Right ventricle myocardium inferior (tissue), 1 donor: ENCODE measurements at places on chromosomes 3 and 15. TPM values are rescaled to one million over a fixed set of nuclear protein-coding genes. Genes with fewer than 3 reads are reported as not detected.

GRCh38 chr3:116749388-116749787 is 39.8 kb downstream of the TUSC7 start:
- DNase-seq, result no peak

DNA sequence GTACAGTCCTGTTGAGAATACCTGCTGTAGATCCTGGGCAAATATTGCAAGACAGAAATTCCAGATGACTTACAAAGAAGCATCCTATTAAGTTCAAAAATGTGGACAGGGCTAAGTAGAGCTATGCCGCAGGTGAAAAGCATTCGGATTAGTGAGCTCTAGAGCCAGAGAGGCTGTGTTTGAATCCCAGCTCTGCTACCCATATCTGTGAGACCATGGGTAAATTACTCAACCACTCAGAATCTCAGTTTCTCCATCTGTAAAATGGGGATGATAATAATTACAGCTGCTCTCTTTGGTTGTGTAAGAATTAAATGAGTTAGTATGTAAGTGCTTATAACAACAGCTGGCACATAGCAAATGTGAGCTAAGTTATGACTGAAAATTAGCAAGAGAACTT is 3.9 kb downstream of the ADAMTS7 start:
- no peak for DNase-seq

GRCh38 chr3:34634939-34635338 is 836.5 kb downstream of the PDCD6IP start:
- no peak for DNase-seq

Gene ALS2CL
- 36.9 TPM for total RNA-seq

- DNase-seq, result no peak
Measured at GRCh38 chr3:173135059-173135458, 6.0 kb downstream of the SPATA16 start.

DNA sequence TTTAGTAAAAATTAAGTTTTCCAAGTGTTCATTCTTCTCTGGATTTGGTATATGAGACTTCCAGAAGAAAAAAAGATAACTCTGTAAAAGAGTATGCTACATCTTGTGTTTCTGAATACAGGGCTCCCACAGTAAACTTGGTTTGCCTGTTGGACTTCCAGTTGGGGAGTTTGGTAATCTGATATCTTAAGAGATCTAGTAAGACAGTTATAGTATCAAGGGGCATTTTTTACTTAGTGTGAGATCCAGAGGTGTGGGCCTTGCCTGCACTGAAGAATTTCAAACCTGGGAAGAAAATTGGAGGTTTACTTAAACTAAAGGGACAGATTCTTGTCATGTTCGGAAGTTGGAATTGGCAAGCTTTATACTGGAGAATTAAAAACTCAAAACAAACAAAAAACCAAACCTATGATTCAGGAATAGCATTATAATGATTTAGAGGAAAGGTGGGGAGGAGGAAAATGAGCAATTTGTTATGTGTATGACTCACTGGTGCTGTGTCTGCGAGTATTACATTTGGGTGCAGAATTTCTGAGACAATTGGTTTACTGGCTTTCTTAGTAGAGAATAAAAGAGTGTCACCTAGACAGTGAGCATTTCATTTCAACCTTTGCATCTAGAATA is 58.9 kb upstream of the ULK4 start:
- no peak for DNase-seq

DNA sequence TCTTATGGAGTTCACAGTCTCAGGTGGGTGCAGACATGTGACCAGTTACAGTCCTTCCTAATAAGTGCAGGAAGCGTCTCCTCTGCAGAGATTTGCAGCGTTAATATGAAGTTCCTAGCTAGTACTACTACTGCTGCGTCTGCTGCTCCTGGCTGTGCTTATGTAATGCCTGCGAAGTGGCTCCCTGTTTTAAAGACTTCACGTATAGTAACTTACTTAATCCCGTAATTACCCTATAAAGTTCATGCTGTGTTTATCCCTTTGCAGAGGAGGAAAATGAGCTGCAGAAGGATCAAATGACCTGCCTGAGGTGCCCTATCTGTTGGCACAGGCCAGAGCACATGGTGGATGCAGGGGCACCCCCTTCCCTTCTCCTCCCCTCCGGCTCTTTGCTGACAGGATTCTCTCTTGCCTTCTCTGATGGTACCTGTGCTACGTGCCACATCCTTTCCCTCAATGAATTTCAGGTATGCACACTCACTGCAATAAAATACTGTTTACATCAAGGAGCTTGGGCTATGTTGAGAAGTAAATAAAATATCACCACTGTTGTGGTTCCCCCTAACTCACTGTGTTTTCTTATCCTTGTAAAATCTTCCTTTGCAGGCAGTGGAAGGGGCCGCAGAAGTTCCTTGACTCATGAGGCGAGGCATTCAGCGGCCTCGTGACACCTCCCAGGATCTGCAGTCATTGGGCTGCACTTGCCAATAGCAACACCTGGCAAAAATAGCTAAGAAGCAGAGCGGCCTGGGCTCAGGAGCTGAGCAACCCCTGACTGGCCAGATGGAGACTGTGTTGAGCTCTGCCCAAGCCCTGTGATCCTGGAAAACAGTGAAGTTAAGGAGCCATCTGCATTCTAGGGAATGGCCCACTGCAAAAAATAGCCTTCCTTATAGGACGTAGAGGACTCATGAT is 188.9 kb upstream of the ATP10A start:
- no peak for DNase-seq

- no peak for DNase-seq
Measured at GRCh38 chr3:124057420-124057819, 65.5 kb upstream of the ROPN1 start.

- no peak for DNase-seq
Measured at GRCh38 chr3:4818986-4819693, 160.1 kb upstream of the BHLHE40 start.

- DNase-seq, result no peak
Measured at GRCh38 chr15:78414621-78415250, 23.3 kb upstream of the IREB2 start.

- no peak for DNase-seq
Measured at GRCh38 chr15:59138243-59138642, 33.3 kb downstream of the CCNB2 start.

Gene DET1
- 6.5 TPM for total RNA-seq

GRCh38 chr3:173939331-173939730 is 541.8 kb downstream of the NLGN1 start:
- no peak for DNase-seq

DNA sequence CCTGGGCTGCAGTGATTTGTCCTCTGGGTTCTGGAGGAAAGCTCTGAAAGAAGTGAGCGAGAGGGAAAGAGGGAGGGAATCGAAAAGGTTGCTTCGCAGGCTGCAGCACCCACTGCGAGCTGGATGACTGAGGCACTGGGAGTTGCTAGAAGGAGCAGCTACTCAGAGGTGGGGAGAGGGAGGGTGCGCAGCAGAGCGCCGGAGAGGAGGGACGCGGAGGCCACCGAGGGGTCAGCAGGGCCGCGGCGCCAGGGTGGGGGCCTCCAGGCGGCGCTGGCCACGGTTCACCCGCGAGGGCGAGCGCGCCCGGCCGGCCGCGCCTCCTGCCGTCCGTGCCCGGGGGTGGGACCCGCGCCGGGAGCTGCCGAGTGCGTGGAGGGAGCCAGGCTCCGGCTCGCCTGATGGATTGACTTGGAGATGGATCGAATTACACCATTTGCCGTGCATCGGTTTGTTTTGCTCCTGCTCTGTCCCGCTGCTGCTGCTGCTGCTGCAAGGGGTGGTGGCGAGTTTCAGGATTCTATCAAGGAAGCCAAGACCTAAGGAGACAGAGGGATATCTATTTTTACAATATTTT is at the start of gene SEMA6D:
TSS of gene SEMA6D (plus strand) at position 470 of the 577 bp plus-strand sequence. CDS start 42,294 bp downstream, outside the sequence.
- peak; percentile 84 for DNase-seq

- no peak for DNase-seq
Measured at GRCh38 chr15:97684249-97684648, 276.3 kb upstream of the ARRDC4 start.

GRCh38 chr15:58491499-58492202 is 59.9 kb downstream of the LIPC start:
- DNase-seq, result no peak

GRCh38 chr3:197942956-197943556 is 6.9 kb upstream of the RPL35A start:
- DNase-seq, result no peak

DNA sequence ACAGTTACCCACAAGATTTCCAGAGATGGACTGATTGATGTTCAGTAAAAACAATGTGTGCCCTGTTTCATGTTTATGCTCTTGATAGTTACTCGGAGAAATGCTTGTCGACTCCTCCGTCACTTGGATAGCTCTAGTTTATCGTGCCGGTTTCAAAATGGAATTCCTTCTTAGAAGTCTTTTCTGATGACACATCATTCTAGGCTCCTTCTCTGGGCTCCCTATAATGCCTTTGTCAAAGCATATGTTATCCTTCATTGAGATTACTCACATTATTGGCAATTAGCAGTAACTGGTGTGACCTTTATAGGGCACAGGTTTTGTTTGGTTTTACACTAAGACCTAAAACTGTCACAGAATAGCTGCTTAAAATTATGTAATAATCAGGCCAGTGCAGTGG is 201.8 kb downstream of the CNTN6 start:
- no peak for DNase-seq

GRCh38 chr3:126346466-126346865 is 10.7 kb downstream of the KLF15 start:
- no peak for DNase-seq

DNA sequence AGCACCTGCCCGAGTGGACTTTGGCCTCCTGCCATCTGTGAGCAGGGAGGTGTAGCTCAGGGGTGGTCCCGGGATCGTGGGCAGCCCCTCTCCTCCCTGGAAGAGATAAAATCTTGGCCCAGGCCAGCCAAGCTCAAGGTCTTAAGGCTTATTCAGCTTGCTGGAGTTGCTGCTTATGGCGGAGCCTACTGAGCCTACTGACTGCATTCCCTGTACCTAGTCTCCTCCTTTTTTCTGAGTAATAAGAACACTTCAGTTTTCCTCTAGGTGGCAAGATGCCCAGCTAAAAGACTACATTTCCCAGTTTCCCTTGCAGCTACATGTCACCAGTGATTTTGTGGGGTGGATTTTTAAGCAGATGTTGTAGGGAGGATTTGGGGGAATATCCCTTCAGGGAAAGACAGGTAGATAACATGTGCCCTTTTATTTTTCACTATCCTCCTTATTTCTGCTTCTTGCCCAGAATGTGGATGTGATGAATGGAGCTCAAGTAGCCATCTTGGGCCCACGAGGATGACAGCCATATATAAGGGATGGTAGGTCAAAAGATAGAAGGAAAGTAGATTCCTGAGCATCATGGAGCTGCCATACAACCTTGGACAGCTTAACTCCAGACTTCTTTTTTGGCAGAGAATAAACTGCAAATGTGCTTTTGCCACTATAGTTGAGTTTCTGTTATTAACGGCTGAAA is 41.4 kb upstream of the INSYN1 start:
- DNase-seq, result no peak

Gene PLCB2
- total RNA-seq, result 8.2 TPM

Gene ACTC1
- 15,626 TPM for total RNA-seq

- DNase-seq, result no peak
Measured at GRCh38 chr3:63909431-63909830, 2.8 kb downstream of the SCAANT1 start.

Gene DLEC1
- total RNA-seq, result 0.08 TPM

- DNase-seq, result peak; percentile 23
Measured at GRCh38 chr3:127375151-127375930, 87.5 kb upstream of the PRR20G start.

Gene NEK11
- 1.3 TPM for total RNA-seq

Gene ERC2
- total RNA-seq, result 0.76 TPM

DNA sequence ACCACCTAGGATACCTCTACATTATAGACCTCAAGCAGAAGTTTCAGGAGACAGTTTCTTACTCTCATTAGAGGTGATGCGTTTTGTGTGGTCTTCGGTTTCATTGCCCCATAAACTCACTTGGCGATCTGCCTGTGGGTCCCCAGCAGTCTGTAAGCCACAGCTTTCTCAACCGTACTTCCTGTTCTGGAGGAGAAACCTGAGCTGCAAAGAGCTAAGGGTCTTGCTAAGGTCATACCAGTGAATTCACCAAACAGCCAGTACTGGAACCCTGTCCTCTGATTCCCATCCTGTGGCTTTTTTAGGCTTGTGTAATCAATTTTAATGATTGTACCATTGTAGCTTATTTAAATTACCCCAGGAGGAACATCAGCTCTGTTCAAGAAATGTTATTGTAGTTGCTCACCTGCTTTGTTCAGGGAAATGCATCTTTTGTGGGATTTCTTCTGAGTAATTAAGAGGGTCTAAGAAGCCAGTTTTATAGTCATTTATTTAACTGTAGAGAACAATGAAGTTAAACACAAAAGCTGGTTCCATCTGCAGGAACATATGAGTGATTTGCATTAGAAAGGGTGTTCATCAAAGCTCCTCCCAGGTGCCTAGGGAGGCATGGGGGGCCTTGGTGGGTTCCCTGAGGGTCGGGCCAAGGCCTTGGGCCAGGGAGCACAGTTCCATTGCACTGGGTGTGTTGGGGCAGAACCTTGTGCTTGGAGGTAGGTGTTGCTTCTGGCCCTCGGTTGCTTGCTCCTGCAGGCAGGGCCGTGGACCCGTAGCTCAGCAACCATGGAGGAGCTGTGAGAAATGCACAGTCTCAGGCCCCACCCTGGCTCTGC is 69.6 kb downstream of the APBA2 start:
- no peak for DNase-seq

DNA sequence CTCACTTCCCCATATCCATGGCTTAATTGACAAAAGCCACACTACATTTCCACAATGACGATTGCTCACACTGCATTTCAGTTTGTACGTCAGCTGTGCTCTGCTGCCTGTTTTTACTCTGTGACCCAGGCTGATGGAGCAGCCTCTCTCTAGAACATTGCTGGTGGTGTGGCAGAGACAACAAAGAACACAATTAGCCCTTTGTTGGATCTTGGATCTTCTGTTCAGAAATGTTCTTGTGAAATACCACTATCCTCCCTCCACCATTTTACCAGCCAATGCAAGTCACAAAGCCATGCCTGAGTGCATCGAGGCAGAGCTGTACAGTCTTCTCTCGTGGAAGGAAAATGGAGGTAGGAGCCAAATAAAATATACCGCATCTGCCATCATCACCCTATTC is 56.9 kb upstream of the TBC1D5 start:
- no peak for DNase-seq

Gene OR5K2
- total RNA-seq, result not detected

DNA sequence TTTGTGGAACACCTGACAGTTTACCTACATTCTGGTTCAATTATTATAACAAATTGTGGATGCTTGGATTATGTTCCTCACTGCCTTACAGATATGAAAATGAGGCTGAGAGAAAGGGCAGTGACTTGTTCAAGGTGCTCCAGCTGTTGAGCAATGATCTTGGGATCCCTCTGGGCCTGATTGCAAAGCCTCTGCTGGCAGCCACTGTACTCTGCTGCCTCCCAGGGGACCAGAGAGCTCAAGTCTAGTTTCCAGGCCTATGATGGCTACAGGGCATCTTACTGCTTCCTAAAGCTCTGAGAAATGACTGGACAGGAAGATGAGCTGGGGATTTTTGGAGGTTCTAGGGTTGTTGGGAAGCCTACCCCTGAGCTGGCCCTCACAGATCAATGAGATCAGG is 2.3 kb upstream of the SHC4 start:
- no peak for DNase-seq

- no peak for DNase-seq
Measured at GRCh38 chr3:159486580-159486979, 502.1 kb upstream of the IL12A start.
